ENCODE measurements at places on chromosomes 5 and 9. TPM values are rescaled to one million over a fixed set of nuclear protein-coding genes. Genes with fewer than 3 reads are reported as not detected.

The STPG3 gene
- not detected for total RNA-seq

The PCDHB13 gene
- total RNA-seq: under 0.01 TPM

The LCN15 gene
- total RNA-seq: not detected

The NR5A1 gene
- not detected for total RNA-seq

The CFAP77 gene
- not detected for total RNA-seq

The PCA3 gene
- not detected for total RNA-seq

The PCDHGA4 gene
- 1.0 TPM for total RNA-seq

The GRM6 gene
- not detected for total RNA-seq

The CCDC152 gene
- total RNA-seq: 4.0 TPM

The ORM2 gene
- total RNA-seq: not detected

The TXNDC8 gene
- total RNA-seq: not detected

The INPP5E gene
- total RNA-seq: 10.0 TPM

The REEP2 gene
- 22.0 TPM for total RNA-seq

The RNF20 gene
- total RNA-seq: 18.3 TPM

The SKP2 gene
- 35.1 TPM for total RNA-seq

The ESM1 gene
- 2.5 TPM for total RNA-seq

The RALGPS1 gene
- total RNA-seq: 0.67 TPM

The SLC36A2 gene
- not detected for total RNA-seq

The GDNF gene
- not detected for total RNA-seq

The ENTREP1 gene
- not detected for total RNA-seq

The ADGRD2 gene
- not detected for total RNA-seq

The CCNO gene
- not detected for total RNA-seq

The CD72 gene
- 0.50 TPM for total RNA-seq

The FOXD4 gene
- 0.34 TPM for total RNA-seq
